ENCODE measurements at places on chromosomes 6 and 20. TPM values are rescaled to one million over a fixed set of nuclear protein-coding genes. Genes with fewer than 3 reads are reported as not detected.

The STX11 gene
- 2.9 TPM for total RNA-seq

The DDX43 gene
- not detected for total RNA-seq

The HDGFL1 gene
- not detected for total RNA-seq

The LGSN gene
- 0.41 TPM for total RNA-seq

DNA sequence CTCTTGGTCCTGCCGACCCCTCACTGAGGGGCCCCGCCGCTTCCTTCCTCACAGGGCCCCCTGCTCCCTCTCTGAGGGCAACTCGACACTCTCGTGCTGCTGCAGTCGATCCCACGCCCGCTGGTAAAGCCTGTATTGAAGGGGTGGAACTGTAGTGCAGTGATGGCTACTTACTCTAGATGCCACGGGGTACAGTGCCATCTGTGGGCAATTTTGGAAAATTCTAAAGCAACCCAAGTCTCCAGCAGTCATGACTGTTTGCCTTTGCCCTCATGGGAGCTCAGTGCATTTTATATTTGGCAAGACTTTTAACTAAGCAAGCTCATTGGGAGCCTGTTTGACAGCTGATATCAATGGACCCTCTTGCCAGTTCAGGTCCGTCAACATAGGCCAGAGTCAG is 6.5 kb upstream of the C6orf136 start:
- no peaks in the 10 kb centered on the region for H3K4me1 ChIP-seq
- H3K27ac ChIP-seq: no peak overlapping the region
- no peak for DNase-seq
- no peaks in the 10 kb centered on the region for H3K27me3 ChIP-seq

GRCh38 chr6:28537509-28538140 is 11.9 kb downstream of the GPX5 start:
- H3K36me3 ChIP-seq: no peaks in the 10 kb centered on the region
- H3K27me3 ChIP-seq: no peaks in the 10 kb centered on the region
- no peak overlapping the region for H3K27ac ChIP-seq
- no peak overlapping the region for H3K4me3 ChIP-seq

GRCh38 chr20:23123886-23124285 is 37.8 kb upstream of the CD93 start:
- no peak overlapping the region for H3K27ac ChIP-seq
- no peaks in the 10 kb centered on the region for H3K27me3 ChIP-seq
- no peak overlapping the region for H3K4me3 ChIP-seq
- no peaks in the 10 kb centered on the region for H3K36me3 ChIP-seq

- H3K4me1 ChIP-seq: no peaks in the 10 kb centered on the region
- no peak overlapping the region for H3K4me3 ChIP-seq
- no peaks in the 10 kb centered on the region for H3K27me3 ChIP-seq
- peak overlapping the region; percentile 39 for H3K27ac ChIP-seq
- no peak for DNase-seq
These were observed 39.4 kb upstream of the CCN6 start for GRCh38 chr6:112014483-112014882.

DNA sequence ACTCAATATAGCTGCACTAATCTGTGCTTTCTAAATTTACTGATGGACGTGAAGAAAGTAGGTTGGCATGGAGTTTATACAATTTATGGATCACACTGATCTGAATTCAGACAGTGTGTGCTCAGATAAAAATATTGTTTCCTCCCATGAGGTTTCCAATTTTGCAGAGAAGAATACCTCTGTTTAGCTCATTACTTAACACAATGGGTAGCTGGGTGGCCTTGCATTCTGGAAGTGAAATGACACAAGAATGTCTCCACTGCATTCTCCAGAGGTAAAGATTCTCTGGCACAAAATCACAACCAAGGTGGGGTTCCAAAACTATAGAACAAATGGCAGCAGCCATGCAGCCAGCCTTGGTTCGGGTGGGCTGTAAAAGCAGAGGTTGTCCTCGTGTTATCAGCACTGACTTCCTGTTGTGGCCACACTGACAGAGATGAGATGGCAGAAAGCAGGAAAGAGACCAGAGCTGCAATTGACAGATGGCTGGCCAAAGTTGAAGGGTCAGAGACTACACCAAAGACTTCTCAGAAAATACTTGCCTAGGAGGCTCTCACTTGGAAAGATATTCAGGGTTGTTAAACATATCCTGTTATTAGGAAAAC is 50.2 kb downstream of the HDAC2 start:
- H3K27me3 ChIP-seq: no peaks in the 10 kb centered on the region
- no peaks in the 10 kb centered on the region for H3K36me3 ChIP-seq
- DNase-seq: no peak
- H3K4me3 ChIP-seq: no peak overlapping the region
- H3K4me1 ChIP-seq: no peaks in the 10 kb centered on the region

DNA sequence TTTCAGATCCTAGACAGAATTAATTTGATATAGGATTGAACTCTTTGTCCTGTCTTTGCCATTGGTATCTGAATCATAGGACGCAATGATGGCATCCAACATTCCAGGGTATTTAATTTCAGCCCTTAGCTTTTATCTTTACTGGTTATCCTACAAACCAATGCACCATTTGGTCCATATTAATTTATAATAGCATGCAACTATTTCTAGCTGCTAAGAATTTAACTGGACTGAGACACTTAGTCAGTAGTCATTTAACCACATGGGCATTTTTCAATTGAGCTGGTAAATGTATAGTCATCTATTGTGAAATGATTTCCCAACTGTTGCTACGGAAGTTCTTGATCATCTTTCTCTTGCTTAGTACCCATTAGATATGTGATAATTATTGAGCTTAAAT is 141.1 kb downstream of the CD164 start:
- no peaks in the 10 kb centered on the region for H3K27me3 ChIP-seq
- no peaks in the 10 kb centered on the region for H3K36me3 ChIP-seq
- no peak overlapping the region for H3K27ac ChIP-seq
- no peaks in the 10 kb centered on the region for H3K4me1 ChIP-seq
- H3K4me3 ChIP-seq: no peak overlapping the region

DNA sequence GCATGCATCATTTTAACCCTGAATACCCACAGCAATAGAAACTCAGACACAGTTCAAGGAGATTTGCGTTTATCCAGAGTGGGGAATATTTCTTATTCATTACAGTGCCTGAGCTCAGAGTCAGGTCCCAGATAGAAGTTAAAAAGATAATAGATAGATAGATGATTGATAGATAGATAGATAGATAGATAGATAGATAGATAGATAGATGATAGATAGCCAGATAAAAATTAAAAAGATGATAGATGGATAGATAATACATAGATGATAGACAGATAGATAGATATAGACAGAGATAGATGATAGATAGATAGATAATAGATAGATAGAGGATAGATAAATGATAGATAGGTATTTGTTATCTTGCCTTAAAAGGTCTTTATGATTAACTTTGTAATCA is 184.7 kb downstream of the MYLK4 start:
- no peak for DNase-seq
- no peak overlapping the region for H3K4me3 ChIP-seq
- no peaks in the 10 kb centered on the region for H3K27me3 ChIP-seq
- H3K4me1 ChIP-seq: no peaks in the 10 kb centered on the region
- no peak overlapping the region for H3K27ac ChIP-seq

- no peak for DNase-seq
- H3K4me3 ChIP-seq: no peak overlapping the region
- H3K27me3 ChIP-seq: no peaks in the 10 kb centered on the region
- no peaks in the 10 kb centered on the region for H3K4me1 ChIP-seq
- H3K36me3 ChIP-seq: no peaks in the 10 kb centered on the region
These were observed 58.0 kb upstream of the GATA5 start for GRCh38 chr20:62533591-62534495.

GRCh38 chr20:1209447-1210387 is 6.5 kb downstream of the C20orf202 start:
- no peak overlapping the region for H3K4me3 ChIP-seq
- no peaks in the 10 kb centered on the region for H3K36me3 ChIP-seq
- H3K27ac ChIP-seq: no peak overlapping the region
- H3K4me1 ChIP-seq: no peaks in the 10 kb centered on the region
- DNase-seq: no peak
- H3K27me3 ChIP-seq: no peaks in the 10 kb centered on the region

DNA sequence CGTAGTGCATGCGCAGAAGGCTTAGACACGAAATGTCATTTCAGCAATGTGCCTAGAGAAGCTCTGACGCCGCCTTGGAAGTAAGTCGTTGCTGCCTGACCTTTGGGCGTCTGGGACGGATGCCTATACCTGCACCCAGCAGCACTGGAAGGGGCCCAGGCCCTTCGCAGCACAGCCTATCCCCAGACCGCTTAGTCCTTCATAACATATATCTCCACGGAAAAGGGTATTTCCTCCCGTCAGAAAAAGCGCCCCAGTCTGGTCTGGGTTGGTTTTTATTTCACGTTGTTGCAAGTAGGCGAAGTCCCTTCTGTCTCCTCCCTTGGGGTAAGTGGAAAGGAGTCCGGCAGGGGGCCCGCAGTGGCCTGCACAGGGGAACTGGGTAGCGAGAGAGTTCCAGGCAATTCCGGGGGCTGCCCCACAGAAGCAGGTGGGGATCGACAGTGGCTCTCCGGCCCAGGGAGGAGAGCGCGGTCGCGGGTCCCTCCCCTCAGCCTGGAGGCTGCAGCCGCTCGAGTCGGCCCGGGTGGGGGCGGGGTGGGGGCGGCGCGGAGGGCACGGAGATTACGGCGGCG is 559 bp upstream of the EYA4 start:
- no peaks in the 10 kb centered on the region for H3K27me3 ChIP-seq
- no peak for DNase-seq
- H3K36me3 ChIP-seq: no peaks in the 10 kb centered on the region
- H3K4me1 ChIP-seq: peaks cover 4% of the 10 kb centered on the region
- H3K27ac ChIP-seq: peak overlapping the region; percentile 13

- no peaks in the 10 kb centered on the region for H3K36me3 ChIP-seq
- no peaks in the 10 kb centered on the region for H3K27me3 ChIP-seq
- no peak for DNase-seq
- no peak overlapping the region for H3K4me3 ChIP-seq
- no peaks in the 10 kb centered on the region for H3K4me1 ChIP-seq
- no peak overlapping the region for H3K27ac ChIP-seq
These were observed 44.1 kb downstream of the MAPK14 start for GRCh38 chr6:36071714-36072113.

DNA sequence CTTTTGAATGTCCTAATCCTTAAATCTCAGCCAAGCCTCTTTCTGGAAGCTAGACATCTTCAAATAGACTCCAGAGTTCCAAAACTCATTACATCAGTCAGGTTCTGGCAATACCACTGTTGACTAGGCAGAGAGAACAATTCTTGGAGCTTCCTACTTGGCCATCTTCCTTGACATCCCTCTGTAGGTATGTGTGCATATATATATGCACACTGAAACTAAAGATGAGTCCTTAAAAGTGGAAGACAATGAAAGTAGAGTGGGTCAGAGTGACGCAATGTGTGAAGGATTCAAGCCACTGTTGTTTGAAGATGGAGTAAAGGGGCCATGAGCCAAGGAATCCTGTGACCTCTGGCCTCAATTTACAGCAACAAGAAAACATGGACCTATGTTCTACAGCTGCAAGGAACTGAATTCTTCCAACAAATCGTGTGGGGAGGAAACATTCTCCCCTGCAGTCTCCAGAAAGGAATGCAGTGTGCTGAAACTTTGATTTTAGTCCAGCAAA is 18.7 kb upstream of the DUSP22 start:
- H3K27ac ChIP-seq: no peak overlapping the region
- no peak overlapping the region for H3K4me3 ChIP-seq
- H3K36me3 ChIP-seq: no peaks in the 10 kb centered on the region
- H3K4me1 ChIP-seq: no peaks in the 10 kb centered on the region
- DNase-seq: no peak

- no peaks in the 10 kb centered on the region for H3K36me3 ChIP-seq
- H3K4me1 ChIP-seq: no peaks in the 10 kb centered on the region
- DNase-seq: no peak
- no peak overlapping the region for H3K27ac ChIP-seq
These were observed 352.0 kb upstream of the MARCKS start for GRCh38 chr6:113505084-113505699.

- H3K36me3 ChIP-seq: no peaks in the 10 kb centered on the region
- H3K4me1 ChIP-seq: no peaks in the 10 kb centered on the region
- DNase-seq: no peak
- H3K4me3 ChIP-seq: no peak overlapping the region
These were observed 218.5 kb downstream of the SIM1 start for GRCh38 chr6:100246206-100246605.

- no peaks in the 10 kb centered on the region for H3K4me1 ChIP-seq
- H3K27me3 ChIP-seq: no peaks in the 10 kb centered on the region
- no peak overlapping the region for H3K4me3 ChIP-seq
These were observed 283.8 kb downstream of the CDC5L start for GRCh38 chr6:44671333-44671732.

- H3K27me3 ChIP-seq: no peaks in the 10 kb centered on the region
- no peak overlapping the region for H3K4me3 ChIP-seq
- no peaks in the 10 kb centered on the region for H3K4me1 ChIP-seq
These were observed 43.9 kb upstream of the CLDN20 start for GRCh38 chr6:155219858-155220301.

DNA sequence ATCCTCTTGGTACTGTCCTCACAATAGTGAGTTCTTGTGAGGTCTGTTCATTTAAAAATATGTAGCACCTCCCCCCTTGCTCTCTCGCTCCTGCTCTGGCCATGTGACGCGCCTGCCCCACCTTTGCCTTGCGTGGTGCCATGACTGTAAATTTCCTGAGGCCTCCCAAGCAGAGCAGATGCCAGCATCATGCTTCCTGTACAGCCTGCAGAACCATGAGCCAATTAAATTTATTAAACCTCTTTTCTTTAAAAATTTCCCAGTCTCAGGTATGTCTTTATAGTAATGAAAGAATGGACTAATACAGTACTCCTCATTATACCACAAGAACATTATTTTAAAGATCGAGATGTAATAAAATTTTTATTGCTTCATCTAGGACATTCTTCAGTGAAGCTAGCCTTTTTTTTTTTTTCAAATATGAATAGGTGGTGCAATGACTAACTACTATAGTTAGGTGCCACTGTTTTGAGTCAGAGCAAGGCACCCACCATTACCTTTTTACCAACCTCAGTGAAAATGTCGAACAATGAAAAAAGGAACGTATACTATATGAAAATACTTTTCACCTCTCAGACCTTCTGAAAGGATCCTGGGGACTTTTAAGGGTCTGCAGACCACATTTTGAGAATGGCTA is 191.1 kb upstream of the SGK1 start:
- no peaks in the 10 kb centered on the region for H3K27me3 ChIP-seq
- H3K36me3 ChIP-seq: no peaks in the 10 kb centered on the region
- no peak overlapping the region for H3K27ac ChIP-seq

DNA sequence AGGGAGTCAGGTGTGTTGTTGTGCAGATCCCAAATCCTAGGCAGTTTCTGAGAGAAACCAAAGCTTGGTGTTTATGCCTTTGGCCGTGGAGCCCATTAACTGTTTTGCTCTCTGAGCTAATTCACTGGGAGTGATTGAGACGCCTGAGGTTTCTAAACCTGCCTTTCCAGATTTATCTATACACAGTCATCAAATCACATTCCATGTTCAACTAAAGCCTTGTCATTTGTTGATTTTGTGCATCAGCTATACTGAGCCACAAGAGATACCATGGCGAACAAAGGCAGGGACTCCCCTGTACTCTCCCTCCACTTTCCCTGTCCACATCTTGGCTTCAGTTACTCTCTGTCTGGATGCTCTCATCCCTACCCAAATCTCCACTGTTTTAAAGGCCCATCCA is 229.7 kb upstream of the PMEPA1 start:
- no peak for DNase-seq
- peaks cover 5% of the 10 kb centered on the region for H3K4me1 ChIP-seq
- H3K4me3 ChIP-seq: no peak overlapping the region
- no peaks in the 10 kb centered on the region for H3K36me3 ChIP-seq
- no peaks in the 10 kb centered on the region for H3K27me3 ChIP-seq
